ENCODE measurements at places on chromosomes 12 and 14.

DNA sequence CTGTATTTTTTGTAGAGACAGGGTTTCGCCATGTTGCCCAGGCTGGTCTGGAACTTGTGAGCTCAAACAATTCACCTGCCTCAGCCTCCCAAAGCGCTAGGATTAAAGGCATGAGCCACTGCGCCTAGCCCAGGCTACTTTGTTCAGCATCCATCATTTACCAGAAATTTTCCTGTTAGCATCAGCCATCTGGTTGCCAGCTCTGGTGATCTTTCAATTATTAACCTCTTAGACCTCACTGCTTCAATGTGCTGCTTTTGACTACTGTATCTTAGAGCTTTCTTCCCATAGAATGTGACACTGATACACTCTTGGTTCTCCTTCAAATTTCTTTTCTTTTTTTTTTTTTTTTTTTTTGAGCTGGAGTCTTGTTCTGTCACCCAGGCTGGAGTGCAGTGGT lies 5.4 kb upstream of the AMHR2 start:
- DNase-seq: no peak

- no peak for DNase-seq
These were observed 5.6 kb downstream of the FAM234B start for GRCh38 chr12:13049816-13050215.

DNA sequence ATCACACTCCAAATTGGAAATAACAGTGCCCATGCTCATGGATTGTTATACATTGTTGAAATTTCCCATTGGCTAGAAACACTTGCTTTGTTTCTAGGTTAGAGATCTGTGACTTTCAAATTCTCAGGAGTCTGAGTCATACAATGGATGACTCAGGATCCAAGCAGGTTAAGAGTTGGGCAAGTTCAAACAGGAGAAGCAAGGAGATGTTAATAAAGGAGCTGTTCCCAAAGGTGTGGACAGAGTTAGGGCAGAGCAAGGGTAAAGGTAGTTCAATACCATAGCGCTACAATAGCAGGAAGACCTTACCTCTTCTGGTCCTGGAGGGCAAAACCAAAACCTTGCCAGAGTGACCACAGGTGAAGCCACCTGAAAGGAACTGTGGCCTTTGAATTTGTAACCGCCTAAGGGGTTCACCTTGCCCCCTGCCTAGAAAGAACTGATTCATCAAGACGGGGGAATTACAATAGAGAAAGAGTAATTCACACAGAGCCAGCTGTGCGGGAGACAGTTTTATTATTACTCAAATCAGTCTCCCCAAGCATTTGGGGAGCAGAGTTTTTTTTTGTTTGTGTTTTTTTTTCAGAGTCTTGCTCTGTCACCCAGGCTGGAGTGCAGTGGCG lies 4.2 kb upstream of the AMN1 start:
- peak; percentile 34 for DNase-seq

GRCh38 chr12:89501793-89502192 lies 22.8 kb downstream of the GALNT4 start:
- no peak for DNase-seq

- DNase-seq: no peak
These were observed 35.5 kb upstream of the SOCS2 start for GRCh38 chr12:93536766-93537488.

DNA sequence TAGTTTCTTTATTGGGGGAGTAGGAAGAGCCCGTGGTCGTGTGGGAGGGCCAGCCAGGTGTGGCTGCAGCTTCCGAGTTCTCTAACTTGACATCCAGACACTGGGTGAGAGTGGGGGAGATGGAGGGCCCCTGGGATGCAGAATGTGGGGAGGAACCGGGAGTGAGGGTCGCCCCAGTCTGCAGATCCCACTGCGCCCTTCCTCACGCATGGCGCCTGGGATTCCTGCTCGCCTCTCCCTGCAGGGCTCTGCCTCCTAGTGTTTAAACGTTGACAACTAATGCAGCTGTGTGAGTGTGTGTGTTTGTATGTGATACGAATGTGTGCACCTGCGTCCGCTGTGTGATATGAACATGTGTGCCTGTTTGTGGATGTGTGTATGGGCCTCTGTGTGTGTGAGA lies 34.6 kb downstream of the FZD10 start:
- no peak for DNase-seq

- DNase-seq: no peak
These were observed 6.5 kb downstream of the OR6C74 start for GRCh38 chr12:55250944-55251343.

DNA sequence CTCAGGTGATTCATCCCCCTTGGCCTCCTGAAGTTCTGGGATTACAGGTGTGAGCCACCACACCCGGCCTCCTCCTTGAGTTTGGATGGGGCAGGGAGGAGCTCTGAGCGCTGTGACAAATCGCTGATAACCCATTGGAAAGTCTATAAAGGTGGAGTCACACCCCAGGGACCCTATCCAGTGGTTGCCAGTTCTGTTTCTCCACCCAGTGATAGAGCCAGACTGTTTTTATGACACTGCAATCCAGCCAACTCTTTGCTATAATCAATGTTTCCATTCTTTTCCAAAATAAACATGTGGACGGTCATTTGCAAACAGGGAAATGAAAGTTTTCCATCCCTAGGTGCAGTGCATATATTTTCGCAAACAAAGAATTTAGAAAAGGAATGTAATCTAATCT lies 142.0 kb upstream of the PELI2 start:
- DNase-seq: no peak

- DNase-seq: no peak
These were observed 49.0 kb downstream of the AREL1 start for GRCh38 chr14:74663884-74664283.

GRCh38 chr14:59540852-59541251 lies 35.8 kb downstream of the CCDC175 start:
- DNase-seq: no peak

GRCh38 chr14:45970621-45971020 lies 681.0 kb downstream of the RPL10L start:
- DNase-seq: no peak

Measured in BJ (cell line).